ENCODE measurements at places on chromosomes 2 and 18. TPM values are rescaled to one million over a fixed set of nuclear protein-coding genes. Genes with fewer than 3 reads are reported as not detected.

The GATA6 gene
- 50.5 TPM for total RNA-seq

The C2orf80 gene
- not detected for total RNA-seq

The CDH19 gene
- 1.5 TPM for total RNA-seq

The CRYGC gene
- not detected for total RNA-seq

The CCDC150 gene
- total RNA-seq = 0.29 TPM

The C2orf72 gene
- total RNA-seq = 0.55 TPM

The IFT172 gene
- total RNA-seq = 38.1 TPM

The ZNF892 gene
- total RNA-seq = 19.6 TPM

The CAPN14 gene
- total RNA-seq = not detected

The MAP3K19 gene
- not detected for total RNA-seq

The DSG4 gene
- not detected for total RNA-seq

The EMX1 gene
- not detected for total RNA-seq

The OBSL1 gene
- total RNA-seq = 98.6 TPM

The RUFY4 gene
- total RNA-seq = not detected

The PRKRA gene
- 69.8 TPM for total RNA-seq

The ECEL1 gene
- not detected for total RNA-seq

The AMMECR1L gene
- 20.4 TPM for total RNA-seq

The CD8B gene
- not detected for total RNA-seq

The RASGRP3 gene
- total RNA-seq = 12.0 TPM

The ITGAV gene
- total RNA-seq = 110 TPM

The ATP8B1 gene
- 24.9 TPM for total RNA-seq

The CD28 gene
- total RNA-seq = 0.49 TPM

The TCF23 gene
- total RNA-seq = 32.5 TPM

The FOXI3 gene
- total RNA-seq = 0.14 TPM

The REG3A gene
- not detected for total RNA-seq

The SLC9A2 gene
- not detected for total RNA-seq

The VSNL1 gene
- total RNA-seq = 1.8 TPM

The GFPT1 gene
- total RNA-seq = 90.5 TPM

The SH2D6 gene
- total RNA-seq = not detected

The KCMF1 gene
- 56.2 TPM for total RNA-seq

The CNOT11 gene
- total RNA-seq = 31.2 TPM

The SLC19A3 gene
- total RNA-seq = 2.4 TPM

The CNTNAP5 gene
- 1.4 TPM for total RNA-seq

The GAL3ST2 gene
- not detected for total RNA-seq

The CCDC148 gene
- 3.0 TPM for total RNA-seq

The PRSS56 gene
- total RNA-seq = not detected

The SP5 gene
- not detected for total RNA-seq

The FAM161A gene
- total RNA-seq = 8.8 TPM

The CD8B2 gene
- total RNA-seq = not detected

The CRACDL gene
- total RNA-seq = 1.5 TPM

The ANAPC1 gene
- total RNA-seq = 23.3 TPM

The CD207 gene
- 2.9 TPM for total RNA-seq

The TUBB8B gene
- total RNA-seq = not detected

The CREG2 gene
- total RNA-seq = not detected

The NETO1 gene
- total RNA-seq = 1.0 TPM

The ANKRD23 gene
- 4.4 TPM for total RNA-seq

The TMEM247 gene
- not detected for total RNA-seq

The USP40 gene
- total RNA-seq = 14.7 TPM

The CKAP2L gene
- not detected for total RNA-seq

The RAB6C gene
- 0.41 TPM for total RNA-seq

The MC2R gene
- total RNA-seq = not detected

The STK17B gene
- total RNA-seq = 28.2 TPM

The TMEFF2 gene
- total RNA-seq = 1.5 TPM

The PJVK gene
- 9.4 TPM for total RNA-seq

The NPPC gene
- not detected for total RNA-seq

The UGT1A8 gene
- total RNA-seq = not detected

The ID2 gene
- 76.8 TPM for total RNA-seq

The DSEL gene
- 8.8 TPM for total RNA-seq

The BOLL gene
- not detected for total RNA-seq

The ALKAL2 gene
- 4.8 TPM for total RNA-seq

Measured in uterus (tissue), 4 donors.